Fibroblast of lung (primary cell): ENCODE measurements at places on chromosomes 12 and 14. TPM values are rescaled to one million over a fixed set of nuclear protein-coding genes. Genes with fewer than 3 reads are reported as not detected.

DNA sequence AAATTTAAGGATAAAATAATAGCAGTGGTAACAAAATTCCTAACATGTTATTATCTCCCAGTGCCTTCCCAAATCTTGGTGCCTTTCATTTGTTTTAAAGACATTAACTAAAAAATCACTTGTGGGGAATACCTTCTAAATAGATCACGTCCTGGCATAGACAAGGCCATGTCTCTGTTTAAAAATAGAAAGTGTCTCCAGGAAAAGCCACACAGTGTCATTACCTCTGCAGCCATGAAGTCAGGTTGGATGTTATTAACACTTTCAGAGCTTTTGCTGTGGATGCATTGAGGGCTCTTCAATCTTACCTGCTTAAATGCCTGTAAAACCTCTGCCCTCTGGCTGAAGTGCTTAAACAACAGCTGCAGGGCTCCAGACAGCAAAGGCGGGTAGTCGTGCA, 211.1 kb downstream of the ITPR2 start:
- peaks cover 2% of the 10 kb centered on the region for H3K36me3 ChIP-seq
- H3K27ac ChIP-seq = no peak overlapping the region
- no peaks in the 10 kb centered on the region for H3K4me1 ChIP-seq
- no peaks in the 10 kb centered on the region for H3K27me3 ChIP-seq

- no peaks in the 10 kb centered on the region for H3K27me3 ChIP-seq
- no peak overlapping the region for H3K4me3 ChIP-seq
- no peak overlapping the region for H3K27ac ChIP-seq
- no peak for DNase-seq
- H3K36me3 ChIP-seq = no peaks in the 10 kb centered on the region
Observed at GRCh38 chr14:76500480-76500879, 124.5 kb downstream of the ESRRB start.

The SIX4 gene
- 9.2 and 18.3 TPM in 2 replicates for total RNA-seq

The MRPL51 gene
- total RNA-seq = 118 and 142 TPM in 2 replicates
